Activated T-cell treated with anti-CD3 and anti-CD28 coated beads, Interleukin-2, amount 50 U/mL, for 4 hours (primary cell): ENCODE measurements at places on chromosomes 7 and 10. TPM values are rescaled to one million over a fixed set of nuclear protein-coding genes. Genes with fewer than 3 reads are reported as not detected.

The PODXL gene
- total RNA-seq = 1.4 TPM

The AIFM2 gene
- 11.1 TPM for total RNA-seq

The GNAT3 gene
- not detected for total RNA-seq

The PLA2G12B gene
- total RNA-seq = not detected

The EXOC6 gene
- total RNA-seq = 10.3 TPM
